ENCODE measurements at places on chromosomes 5 and 9. TPM values are rescaled to one million over a fixed set of nuclear protein-coding genes. Genes with fewer than 3 reads are reported as not detected.
A peak's percentile ranks its signal among the peaks of the same experiment; 100 is the strongest.

GRCh38 chr5:151602806-151603205, 11.7 kb upstream of the FAT2 start:
- no peak for DNase-seq

DNA sequence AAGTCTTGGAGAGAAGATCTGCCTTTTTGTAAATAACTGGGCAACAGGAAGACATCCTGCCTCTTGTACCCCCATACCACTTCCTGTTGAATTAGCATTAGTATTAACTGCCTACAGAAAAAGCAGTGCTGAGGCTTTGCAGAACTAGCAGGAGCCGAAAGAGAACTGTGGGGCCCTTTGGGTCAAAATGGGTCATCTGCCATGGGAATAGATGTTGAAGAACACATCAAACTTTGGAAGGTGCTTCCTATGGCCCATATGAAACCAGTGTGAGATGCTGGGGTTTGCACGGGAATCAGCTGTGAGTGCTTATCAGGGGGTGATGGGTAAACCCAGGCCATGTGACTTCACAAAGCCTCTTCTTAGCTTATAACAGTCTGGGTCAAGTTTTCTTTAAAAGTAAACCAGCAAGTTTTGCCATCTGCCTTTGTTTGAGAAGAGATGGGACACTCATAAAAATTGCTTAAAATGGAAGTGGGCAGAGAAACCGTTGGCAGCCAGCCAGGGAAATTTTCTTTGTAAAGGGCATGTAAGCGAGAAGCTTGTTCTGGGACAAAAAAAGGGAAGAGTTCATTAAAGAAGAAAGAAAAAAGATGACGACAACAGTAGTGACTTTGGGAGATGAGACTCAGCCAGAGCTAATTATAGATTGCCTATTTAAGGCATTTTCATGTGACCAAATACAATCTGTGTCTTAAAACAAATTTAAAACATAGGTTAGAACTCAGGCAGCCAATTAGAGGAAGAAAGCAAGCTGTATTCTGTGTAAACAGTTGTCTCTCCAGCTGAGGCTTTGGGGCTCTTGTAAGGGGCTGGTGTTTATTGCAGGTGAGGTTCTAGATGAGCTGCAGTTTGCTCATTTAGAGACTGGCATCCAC, 4.4 kb downstream of the SLC25A25 start:
- no peak for DNase-seq

- DNase-seq, result no peak
These were observed 86.4 kb downstream of the NR3C1 start for GRCh38 chr5:143316844-143317631.

DNA sequence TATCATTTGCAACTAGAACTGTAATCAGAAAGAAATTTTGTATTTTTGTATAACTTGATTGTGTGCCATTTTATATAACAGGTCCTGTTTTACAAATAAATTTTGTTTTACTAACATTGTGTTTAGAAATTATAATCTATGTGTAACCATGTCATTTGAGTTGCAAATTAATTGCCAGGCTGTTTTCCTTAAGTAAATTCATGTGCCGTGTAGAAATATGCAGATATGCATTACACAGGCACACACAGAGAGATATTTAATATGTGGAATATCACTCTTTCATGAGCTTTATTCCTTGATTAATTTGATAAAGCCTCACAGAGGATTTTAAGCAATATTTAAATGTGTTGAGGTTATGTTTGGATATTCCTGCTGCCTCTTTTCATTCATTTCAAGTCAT, 56.5 kb upstream of the FSD1L start:
- DNase-seq, result no peak

GRCh38 chr9:114811966-114812636, 6.3 kb upstream of the TNFSF15 start:
- no peak for DNase-seq

DNA sequence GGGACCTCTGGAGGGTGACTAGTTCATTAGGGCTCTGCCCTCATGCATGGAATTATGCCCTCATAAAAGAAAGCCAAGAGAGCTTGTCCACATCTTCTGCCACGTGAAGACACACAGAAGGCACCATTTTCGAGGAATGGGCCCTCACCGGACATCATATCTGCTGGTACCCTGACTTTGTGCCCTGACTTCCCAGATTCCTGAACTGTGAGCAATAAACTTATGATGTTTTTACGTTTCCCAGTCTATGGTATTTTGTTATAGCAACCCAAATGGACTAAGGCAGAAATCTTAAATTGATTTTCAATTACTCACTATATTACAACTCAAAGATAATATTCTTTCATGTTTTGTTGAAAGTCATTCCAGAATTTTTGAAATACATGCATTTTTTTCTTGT, 163.8 kb upstream of the PAPPA start:
- no peak for DNase-seq

DNA sequence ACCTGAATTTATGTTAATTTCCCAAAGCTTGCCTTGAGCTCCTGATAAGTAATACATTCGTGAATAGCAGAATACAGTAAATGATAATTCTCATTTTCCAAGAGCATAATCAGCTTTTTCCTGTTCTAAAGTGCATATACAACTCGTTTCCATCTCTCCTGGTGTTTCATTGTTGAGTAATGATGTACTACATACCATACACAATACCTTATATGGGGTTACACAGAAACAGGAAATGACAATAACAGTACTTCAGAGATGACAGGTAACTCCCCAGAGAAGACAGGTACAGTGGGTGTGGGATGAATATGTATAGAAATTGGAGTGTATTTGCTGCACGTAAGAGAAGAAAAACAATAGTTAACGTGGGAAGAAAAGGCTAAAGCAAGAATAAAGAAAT, 287.1 kb downstream of the TENT4A start:
- no peak for DNase-seq

- DNase-seq, result no peak
These were observed 110.3 kb upstream of the NFIB start for GRCh38 chr9:14424289-14424688.

- DNase-seq, result no peak
These were observed 145.0 kb downstream of the SLC24A2 start for GRCh38 chr9:19643875-19644274.

DNA sequence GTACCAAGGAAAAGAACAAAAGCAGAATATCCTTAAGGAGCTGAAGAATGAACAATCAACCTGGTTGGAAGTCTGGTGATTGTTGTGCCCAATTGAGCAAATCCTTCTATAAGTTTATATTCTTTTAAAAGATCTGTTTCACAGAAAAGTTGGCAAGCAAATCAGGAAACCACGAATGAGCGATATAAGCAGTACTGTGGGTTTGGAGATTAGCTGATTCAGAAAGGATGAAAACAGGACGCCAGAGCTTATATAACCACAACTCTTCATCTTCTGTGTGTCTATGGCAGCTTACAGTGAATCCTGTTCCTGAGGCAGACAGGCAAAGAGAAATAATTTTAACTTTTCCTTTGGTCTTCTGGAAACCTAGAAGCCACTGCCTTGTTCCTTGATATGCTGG, 61.7 kb downstream of the SLC38A9 start:
- DNase-seq, result no peak

GRCh38 chr5:78717674-78718584, 69.4 kb upstream of the LHFPL2 start:
- DNase-seq, result no peak

DNA sequence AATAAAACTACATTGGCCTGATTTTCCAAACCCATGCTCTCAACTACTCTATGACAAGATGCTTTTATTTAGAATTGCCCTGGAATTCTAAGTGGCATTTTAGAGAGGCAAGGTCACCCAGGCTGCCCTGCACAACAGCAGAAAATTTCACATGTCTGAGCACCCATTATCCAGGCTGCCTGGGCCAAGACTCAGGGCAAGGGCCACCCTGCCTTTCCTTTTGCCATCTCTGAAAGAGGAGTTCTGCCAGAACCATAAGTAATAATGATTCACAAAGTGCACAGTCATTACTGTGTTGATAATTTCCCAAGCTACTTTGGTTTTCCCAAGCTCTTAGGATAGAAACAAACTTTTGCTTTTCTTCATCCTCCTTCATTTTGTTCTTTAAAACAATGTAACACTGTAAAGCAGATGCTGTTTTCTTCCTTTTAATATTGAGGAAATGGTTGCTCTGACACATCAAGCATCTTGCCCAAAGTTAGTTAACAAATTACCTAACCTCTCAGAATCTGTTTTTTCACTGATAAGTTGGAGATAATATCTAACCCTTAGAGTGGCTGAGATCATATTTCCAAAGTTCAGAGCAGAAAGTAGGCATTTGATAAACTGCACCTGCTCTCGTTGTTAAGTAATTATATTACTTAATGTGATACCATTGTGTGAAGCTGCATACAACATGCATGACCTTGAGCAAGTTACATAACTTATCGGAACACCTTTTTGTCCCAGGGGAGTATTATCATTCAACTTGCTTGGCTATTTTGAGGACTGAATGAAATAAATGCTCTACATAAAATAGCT, 325.6 kb downstream of the PRELID2 start:
- DNase-seq, result no peak

- no peak for DNase-seq
These were observed 129.8 kb downstream of the MARCHF11 start for GRCh38 chr5:16049761-16050160.

DNA sequence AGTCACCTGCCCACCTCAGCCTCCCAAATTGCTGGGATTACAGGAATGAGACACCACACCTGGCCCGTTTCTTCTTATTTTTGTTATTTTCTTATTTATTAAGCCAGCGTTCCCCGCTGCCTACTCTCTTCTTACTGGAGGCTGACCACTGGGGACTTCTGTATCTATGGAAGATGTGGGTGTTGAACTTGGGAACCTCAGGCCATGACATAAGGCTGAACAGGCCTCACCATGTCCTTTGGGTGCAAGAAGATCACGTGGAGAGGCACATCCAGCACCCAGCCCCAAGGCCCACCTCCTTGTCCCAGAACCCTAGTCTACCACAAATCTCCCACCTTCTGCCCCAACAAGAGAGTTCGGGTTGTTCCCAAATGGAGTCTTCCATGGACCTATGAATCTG, 59.4 kb upstream of the NEK6 start:
- no peak for DNase-seq

DNA sequence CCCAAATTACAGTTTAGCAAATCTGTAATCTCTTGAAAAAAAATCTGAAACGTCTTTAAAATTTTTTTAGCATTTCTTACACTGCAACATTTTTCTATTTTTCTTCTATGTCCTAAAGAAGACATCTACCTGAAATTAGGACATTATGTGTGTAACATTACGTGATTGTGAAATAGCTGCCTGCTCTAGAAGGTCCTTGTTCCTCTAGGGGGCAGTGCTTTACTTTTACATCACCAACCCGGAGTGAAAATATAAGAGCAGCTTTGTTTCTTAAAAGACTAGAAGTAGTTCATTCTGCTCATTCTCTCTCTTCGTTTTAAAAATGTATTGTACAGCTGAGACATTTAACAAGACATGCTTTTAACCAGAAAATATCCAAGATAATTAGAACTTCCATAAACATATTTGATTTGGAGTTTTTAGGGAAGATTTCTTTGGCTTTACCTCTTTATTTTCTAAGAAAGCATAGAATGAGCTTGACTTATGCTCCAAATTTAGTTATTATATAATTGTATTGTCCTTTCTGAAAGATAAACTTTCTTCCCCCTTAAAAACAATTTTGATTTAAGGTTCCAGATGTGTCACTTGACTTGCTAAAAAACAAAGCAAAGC, 48.1 kb upstream of the RIOK2 start:
- peak; percentile 84 for DNase-seq

GRCh38 chr9:10050016-10050415, 562.8 kb downstream of the PTPRD start:
- no peak for DNase-seq

GRCh38 chr9:135275571-135276289, 188.3 kb downstream of the OLFM1 start:
- no peak for DNase-seq

DNA sequence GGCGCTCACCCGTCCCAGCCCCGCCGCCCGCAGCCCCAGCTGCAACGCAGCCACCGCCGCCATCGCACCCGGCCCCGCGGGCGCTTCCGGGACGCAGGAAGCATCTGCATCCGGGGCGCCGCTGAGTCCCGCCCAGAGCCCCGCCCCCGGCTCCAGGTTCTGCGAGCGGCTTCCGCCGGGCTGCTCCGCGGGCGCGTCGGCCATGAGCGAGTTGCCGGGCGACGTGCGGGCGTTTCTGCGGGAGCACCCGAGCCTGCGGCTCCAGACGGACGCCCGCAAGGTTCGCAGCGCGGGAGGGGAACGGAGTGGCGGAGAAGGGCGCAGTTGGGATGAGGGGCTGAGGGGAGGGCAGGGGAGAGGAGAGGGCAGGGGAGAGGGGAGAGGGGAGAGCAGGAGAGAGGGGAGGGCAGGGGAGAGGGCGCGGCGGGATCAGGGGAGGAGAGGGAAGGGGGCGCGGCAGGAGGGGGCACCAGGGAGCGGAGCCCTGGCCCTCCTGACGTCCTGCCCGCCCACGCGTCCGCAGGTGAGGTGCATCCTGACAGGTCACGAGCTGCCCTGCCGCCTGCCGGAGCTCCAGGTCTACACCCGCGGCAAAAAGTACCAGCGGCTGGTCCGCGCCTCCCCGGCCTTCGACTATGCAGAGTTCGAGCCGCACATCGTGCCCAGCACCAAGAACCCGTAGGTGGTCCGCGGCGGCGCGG, at the start of the genes SURF1 and SURF2:
Gene SURF1, minus strand, starts transcription at position 97 of the 701 bp plus-strand sequence. Its CDS starts 34 bp downstream, at position 63.
Gene SURF2, plus strand, starts transcription at position 160 of the 701 bp plus-strand sequence. Its CDS starts 43 bp downstream, at position 203.
- DNase-seq, result peak; percentile 76

DNA sequence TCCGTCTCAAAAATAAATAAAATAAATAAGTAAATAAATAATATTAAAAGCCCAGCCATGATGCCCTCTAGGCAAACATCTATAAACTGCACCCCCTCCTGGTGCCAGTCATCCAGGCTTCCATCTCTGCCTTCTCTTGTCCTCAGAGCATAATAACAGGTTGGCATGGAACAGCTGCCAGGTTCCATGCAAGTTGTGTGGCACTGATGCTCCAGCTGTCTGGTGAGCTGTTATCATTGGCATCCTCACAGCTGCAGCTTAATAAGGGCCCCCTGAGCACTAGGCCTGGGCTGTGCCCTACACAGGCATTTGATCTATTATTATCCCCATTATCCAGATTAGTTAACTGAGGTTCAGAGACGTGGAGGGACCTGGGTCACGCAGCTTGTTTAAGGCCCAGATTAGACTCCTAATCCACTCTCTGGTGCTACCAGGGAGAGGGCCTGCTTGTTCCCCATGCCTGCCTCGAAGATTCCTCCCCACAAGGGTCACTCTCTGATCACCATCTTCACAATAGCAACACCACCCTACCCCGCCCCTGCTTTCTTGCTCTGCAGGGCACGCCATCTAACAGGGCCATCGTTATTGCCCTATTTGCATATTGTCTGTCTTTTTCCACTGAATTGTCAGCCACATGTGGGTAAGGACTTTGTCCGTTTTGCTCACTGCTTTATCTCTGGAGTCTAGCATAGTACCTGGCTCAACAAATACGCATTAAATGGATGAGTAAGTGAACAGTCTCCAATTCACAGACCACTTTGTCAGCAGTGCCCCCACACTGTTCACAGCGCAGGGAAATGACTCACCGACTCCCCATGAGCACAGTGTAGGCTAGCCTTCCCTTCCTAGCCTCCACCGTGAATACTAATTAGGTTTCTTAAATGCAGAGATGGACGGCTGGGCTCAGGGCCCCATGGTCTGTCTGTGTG, 1.5 kb upstream of the DNM1 start:
- no peak for DNase-seq

Gene CKMT2
- polyA plus RNA-seq, result 93.1 TPM

Gene AK8
- 0.43 TPM for polyA plus RNA-seq

Gene GFRA3
- polyA plus RNA-seq, result 4.3 TPM

Gene VAV2
- 14.4 TPM for polyA plus RNA-seq

Gene OR1Q1
- not detected for polyA plus RNA-seq

Gene SHISAL2B
- polyA plus RNA-seq, result 0.24 TPM

Gene C9orf50
- not detected for polyA plus RNA-seq

Gene CDKN2B
- 5.6 TPM for polyA plus RNA-seq

Gene SEC24A
- polyA plus RNA-seq, result 26.0 TPM

Gene SPATA6L
- 1.4 TPM for polyA plus RNA-seq

Gene WNT8A
- polyA plus RNA-seq, result not detected

Gene OBP2B
- not detected for polyA plus RNA-seq
